ENCODE measurements at places on chromosomes 12 and 14.

DNA sequence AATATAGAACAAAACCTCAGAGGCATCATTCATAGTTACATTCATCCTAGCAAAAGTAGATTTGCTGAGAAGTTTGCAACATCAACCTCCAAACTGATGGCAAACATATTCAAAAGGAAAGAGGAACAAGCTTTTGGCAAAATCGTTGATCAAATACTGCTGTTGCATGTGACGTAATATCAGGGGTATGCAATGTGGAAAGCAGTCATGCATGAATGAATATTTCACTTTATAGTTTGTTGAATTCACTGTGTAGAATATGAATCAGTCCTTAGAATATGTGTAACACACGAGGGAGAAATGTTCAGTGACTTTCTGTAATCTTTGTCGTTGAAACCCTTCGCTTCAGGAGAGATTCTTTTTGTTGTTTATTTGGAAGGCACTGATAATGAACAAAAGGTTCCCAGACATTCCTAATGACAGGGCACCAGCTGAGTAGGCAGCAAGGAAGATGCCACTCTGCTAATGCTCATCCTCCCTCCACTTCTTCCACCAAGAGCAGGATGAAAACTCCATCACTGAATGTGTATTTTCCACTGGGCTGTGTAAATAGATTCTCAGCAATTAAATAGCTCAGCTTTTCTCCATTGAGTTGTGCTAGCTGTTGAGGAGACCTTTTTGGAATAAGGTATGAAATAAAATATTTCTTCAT is 126.1 kb downstream of the PELI2 start:
- peak; percentile 73 for DNase-seq

DNA sequence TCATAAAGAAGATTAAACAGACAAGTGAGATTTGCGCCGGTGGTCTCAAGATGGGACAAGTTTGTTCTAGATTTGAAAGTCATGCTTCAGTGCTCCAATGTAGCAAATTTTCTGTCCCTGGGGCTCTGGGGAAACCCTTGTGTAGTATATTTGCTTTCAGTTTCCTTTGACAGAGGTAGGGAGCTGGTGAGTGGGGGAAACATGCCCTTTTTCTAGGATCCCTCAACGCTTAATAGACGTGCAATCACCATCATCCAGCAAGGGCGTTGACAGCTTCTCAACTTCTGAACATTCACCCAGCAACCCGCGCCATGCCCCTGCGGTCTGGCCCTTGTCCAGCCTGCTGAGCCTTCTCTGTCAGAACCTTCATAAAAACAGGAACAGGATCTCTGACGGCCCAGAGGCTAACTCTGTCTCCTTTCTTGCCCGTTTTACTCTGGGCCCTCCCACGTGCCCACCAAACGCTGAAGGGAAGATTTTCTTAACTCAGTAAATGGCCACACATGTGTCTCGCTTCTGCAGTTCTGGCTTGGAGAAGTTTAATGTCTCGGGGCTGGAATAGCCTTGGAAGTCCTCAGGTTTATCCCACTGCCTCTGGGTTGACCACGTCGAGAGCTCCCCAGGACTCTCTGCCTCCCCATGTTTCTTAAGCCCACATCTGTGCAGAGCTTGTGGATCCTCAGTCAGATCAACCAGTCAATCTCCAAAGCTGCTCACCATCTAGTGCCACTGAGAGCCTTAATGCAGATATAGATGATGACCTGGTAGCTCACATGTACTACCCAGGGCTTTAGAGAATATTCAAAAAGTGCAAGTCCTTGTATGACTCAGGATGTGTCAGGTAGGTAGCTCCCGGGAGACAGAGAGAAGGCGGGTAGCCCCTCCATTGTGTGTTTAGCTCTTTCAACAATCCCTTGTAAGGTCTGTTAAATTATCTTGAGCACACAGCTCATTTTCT is 58.1 kb upstream of the CCND2 start:
- DNase-seq = no peak

GRCh38 chr12:63869656-63870055 is 25.2 kb downstream of the SRGAP1 start:
- DNase-seq = no peak

GRCh38 chr12:49198431-49199155 is 9.7 kb upstream of the TUBA1A start:
- DNase-seq = no peak

DNA sequence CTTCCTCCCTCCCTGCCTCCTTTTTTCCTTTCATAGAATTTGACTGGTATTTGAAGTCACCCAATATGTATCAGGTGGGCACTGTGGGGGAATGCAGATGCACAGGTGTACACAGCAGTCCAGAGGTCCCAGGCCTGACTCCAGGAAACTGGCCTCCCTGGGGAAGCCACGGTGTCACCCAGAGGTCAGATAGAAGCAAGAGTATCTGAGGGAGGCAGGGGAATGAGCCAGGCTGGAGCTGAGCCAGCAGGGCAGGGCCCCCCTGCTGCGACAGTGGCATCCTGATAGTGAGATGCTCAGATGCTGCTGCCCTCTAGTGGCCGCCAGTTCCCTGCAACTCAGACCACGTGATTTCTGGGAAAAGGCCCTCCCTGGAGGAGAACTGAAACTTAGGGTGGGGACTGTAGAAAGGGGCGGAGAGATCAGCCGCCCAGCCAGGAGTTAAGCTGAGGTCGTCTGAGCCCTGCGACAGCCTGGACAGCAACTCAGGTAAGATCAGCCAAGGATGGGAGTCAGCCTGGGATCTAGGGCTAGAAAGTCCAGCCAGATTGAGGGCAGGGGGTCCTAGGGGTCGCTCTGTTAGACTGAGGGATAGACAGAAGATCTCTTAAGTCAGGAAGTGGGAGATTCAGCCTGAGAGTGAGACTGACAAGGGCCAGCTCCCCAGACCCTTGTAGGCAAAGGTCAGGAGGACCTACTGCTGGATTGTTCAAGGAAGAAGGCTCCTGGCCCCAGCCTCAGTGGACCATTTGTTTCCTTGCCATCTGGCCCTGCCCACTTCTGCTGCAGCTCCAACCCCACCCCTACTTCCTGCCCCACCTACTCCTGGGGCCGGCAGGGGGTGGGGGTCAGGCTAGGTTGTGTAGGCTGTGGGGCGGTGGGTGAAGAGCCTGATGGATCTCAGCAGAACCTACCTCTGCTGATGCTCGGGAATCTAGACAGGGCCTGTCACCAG is at the start of gene IRF9:
TSS of gene IRF9 (plus strand) at position 416 of the 955 bp plus-strand sequence. CDS start 880 bp downstream, outside the sequence.
- DNase-seq = peak; percentile 77

DNA sequence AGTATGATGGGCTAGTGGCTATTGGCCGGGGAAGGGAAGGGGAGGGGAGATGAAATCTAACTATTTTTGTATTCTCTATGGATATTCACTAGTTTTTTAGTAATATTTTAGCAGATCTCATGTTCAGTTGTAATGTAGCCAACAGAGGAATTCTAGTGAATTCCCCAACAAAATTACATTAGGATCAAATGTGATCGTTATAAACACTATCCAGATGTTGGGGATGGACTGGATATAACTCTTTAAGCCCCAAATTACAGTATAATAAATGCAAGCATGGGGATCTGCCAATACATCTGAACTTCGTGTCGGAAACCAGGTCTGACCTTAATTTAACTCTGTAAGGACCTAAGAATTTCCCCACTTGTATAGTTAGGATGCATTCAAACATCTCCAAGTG is 21.5 kb downstream of the LLPH start:
- DNase-seq = no peak

- no peak for DNase-seq
Measured at GRCh38 chr12:123270214-123271000, 1.2 kb downstream of the CDK2AP1 start.

DNA sequence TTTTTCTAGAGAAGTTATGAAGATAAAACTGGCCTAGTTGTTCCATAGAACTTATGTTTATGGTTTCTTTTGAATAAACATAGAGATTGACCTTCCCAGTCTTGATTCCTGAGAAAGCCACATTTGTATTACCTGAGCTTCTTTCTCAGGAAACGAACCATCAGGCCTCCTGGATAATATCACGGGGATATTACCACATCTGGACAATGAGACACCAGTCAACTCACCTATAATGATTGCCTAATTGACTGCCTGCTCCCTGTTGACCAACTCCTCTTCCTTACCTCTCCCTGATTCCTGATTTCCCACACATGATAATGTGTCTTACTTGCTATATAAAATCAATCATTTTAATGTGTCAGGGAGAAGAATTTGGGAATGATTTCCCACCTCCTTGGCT is 822.7 kb downstream of the LRFN5 start:
- DNase-seq = no peak

- DNase-seq = no peak
Measured at GRCh38 chr12:122293081-122293480, 26.8 kb upstream of the VPS33A start.

DNA sequence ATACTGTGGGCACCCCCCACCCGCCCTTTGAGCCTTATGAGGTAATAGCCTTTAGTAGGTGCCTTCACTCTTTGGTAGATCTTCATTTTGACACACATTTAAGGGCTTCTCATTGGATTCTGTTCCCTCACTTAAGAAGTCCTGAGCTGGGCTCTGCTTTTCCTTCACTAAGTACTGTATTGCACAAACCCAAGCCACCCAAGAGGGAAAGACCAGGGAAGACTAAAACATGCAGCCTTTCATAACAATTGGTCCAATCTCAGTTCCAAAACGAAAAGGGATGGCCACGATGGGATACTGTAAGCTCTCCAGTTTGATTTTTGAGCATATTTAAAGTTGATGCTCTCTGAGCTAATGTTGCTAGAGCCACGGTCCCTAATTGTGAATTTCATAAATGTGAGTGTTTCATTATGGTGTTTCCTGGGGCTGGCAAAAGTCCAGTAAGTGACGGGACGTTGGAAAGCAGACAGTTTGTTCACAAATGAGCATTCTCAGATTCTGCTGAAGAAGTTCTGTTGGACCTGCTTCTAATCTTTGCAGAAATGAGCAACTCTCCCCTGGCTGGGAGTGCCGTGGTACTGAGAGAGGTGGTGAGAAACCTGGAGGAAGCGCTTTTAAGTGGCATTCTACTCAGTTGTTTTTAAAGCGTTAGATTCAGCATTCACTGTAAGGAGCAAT is 9.4 kb downstream of the SSPN start:
- no peak for DNase-seq

DNA sequence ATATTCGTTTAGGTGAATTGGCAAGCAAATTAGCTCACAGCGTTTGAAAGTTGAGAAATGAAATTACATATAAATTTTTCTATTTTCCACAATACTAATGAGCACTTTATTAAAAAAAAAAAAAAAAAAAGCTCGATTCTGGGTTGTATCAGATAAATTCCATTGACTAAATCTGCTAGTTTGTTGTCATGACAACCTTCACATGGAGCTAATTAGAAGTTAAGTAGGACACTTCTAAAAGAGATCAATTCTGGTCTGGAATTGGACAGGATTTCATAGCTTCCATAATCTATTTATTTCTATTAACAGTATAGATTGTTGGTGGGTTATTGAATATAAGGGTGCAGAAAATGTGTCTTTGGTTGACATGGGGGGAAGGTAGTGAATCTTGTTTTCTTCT is 85.5 kb upstream of the NEDD1 start:
- no peak for DNase-seq

DNA sequence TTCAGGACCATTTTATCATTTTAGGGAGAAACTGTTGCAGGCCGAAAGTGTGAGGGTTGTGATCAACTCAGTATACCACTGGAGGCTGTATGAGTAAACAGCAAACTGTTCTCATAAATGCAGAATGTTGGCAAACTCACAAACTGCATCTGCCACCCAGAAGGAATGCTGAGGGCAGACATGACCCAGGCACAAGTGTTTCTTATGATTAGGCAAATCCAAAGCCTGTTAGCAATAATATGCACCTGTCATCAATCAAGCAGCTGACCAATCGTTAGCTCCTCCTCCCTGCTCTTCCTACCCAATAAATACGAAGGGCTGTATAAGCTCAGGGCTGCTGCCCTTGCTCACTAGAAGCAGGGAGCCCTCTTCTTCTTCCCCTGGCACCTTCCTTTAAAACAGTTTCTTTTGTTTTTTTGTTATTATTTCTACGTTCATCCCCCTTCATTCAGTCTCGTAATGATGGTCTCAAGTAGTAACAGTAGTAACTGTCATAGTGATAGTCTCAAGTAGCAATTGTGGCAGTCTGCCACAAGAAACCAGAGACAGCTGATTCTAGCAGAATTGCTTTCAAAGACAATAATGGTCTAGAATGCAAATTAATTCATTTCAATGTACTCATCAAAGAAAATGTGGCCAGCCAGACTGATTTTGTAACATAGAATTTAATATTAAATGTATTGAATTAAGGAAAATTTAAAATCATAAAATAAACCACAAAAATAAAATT is 15.2 kb upstream of the CCDC175 start:
- DNase-seq = no peak

GRCh38 chr14:56004786-56005185 is 113.4 kb upstream of the PELI2 start:
- peak; percentile 24 for DNase-seq

DNA sequence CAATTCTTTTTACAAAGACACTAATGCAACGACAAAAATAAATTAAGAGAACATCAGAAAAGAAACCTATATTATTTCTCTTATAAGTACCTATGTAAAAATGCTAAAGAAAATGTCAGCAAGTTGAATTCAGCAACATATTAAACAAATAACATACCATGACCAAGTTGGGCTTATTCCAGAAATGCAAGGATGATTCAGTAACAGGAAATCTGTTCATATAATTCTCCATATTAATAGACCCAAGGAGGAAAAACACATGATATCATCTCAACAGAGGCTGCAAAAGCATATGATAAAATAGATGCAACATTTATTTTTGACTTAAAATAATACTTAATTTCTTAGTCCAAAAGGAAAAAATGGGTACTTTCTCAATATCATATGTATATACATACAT is 25.1 kb upstream of the GPHB5 start:
- peak; percentile 10 for DNase-seq

DNA sequence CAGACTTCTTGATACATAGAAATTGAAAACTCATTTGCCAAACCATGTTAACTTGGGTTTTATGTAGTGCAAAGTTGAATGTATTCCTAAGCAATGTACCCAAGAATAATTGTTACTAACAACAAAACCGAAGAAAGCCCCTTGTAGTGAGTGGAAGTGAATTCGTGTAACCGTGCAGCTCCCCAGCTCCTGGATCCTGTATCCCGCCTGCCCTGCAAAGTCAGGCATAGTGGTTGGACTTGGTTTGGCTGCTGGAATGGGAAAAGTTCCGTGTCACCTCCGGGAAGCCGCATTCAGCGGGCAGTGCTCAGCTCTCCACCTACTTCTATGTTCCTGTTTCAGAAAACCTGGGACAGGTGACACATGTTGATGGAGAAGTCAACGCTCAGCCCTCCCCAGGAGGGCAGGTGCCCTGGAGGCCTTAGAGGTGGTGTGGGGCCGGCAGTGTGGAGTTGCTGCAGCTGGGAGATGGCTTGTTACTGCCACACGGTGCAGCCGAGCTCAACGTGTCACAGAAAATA is 29.2 kb upstream of the C14orf180 start:
- DNase-seq = no peak

GRCh38 chr12:78580296-78580695 is 284.3 kb upstream of the SYT1 start:
- no peak for DNase-seq

- no peak for DNase-seq
Measured at GRCh38 chr14:104528496-104528895, 51.1 kb upstream of the C14orf180 start.
